H1 (cell line): ENCODE measurements at places on chromosomes 12 and 14.

DNA sequence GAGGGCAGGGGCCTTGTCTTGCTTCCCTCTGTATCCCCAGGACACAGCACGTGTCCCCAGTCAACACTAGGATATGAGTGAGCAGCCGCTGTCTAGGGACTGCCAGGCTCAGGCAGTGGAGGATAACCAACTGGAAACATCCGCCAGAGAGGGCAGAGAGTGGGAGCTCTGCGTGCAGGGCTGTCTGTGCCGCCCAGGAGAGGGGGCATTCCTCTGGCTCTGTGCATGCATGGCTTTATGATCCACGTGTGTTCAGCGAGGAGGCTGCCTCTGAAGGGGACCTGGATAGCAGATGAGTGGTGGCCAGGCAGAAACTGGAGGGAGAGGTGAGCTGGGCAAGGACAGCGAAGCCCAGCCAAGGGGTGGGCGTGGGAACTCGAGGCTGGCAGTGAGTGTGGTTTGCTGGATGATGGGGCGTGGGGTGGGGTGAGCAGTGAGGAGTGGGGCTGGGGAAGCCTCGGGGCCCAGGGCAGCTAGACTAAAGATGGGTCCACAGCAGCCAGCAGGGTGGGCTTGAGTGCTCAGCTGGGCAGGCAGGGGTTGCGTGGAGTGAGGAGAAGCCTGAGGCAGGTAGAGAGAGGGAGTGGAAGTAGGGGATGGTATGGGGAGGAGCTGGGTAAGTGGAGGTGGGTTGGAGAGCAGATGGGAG lies 72.9 kb downstream of the PRIMA1 start:
- DNase-seq = no peak

GRCh38 chr12:64085996-64086395 lies 136.1 kb downstream of the KICS2 start:
- DNase-seq = no peak

GRCh38 chr14:58873228-58873953 lies 235.6 kb downstream of the DACT1 start:
- no peak for DNase-seq

DNA sequence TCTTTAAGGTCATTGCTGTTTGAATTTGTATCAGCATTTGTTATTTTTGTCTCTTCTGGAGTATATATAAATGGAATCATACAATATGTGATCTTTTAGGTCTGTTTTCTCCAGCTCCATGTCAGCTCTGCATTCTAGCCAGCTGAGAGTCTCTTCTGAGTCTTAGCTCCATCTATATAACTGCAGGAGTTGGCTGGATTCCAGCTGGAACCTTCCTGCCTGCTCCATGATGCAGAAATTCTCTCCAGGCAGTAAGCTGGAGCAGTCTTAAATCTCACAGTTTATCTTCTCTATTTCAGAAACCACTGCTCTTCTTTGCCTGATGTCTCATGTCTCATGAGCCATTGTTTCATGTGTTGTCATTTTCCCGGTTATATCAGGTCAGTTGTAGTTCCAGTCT lies 827.6 kb downstream of the NRXN3 start:
- no peak for DNase-seq
